KG1 (cell line): ENCODE measurements at places on chromosomes 16 and 17.

GRCh38 chr17:27800522-27800921 is at the start of gene NOS2:
NOS2 (minus strand) TSS chr17:27800529; CDS start chr17:27798809, 1,720 bp downstream.
- no peak for DNase-seq

GRCh38 chr17:30236766-30237165 is 1.3 kb upstream of the SLC6A4 start:
- DNase-seq, result no peak

GRCh38 chr17:20202141-20202621 is 193.0 kb downstream of the SPECC1 start:
- no peak for DNase-seq

DNA sequence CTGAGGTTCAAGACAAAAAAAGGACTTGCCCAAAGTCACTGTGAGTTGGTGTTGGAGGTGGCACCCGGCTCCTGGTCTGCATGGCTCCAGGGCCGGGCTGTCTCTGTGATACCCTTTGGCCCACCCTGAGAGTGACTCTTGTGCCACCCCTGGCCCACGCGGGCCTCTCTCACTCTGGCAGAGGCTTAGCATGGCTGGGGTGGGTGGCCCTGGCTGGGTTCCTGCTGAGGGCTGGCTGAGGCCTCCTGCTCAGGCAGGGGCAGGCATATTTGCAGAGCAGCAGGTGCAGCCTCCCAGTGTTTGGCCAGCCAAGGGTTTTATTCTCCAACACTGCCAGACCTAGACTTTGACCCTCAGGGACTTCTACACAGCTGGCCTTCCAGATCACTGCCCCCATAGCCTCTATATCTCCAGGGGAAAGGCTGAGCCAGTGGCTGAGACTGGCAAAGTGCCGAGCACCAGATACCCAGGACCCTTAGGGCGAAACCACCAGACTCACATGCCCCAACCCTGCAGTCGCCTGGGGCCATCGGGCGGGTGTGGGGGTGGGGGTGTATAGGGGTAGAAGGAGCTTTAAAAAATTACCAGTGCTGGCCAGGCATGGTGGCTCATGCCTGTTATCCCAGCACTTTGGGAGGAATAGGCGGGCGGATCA is 21.5 kb upstream of the ADGRG1 start:
- no peak for DNase-seq

GRCh38 chr17:29645515-29646051 is 22.9 kb upstream of the CORO6 start:
- no peak for DNase-seq

GRCh38 chr16:70746708-70747424 is 54.1 kb downstream of the VAC14 start:
- DNase-seq, result no peak

DNA sequence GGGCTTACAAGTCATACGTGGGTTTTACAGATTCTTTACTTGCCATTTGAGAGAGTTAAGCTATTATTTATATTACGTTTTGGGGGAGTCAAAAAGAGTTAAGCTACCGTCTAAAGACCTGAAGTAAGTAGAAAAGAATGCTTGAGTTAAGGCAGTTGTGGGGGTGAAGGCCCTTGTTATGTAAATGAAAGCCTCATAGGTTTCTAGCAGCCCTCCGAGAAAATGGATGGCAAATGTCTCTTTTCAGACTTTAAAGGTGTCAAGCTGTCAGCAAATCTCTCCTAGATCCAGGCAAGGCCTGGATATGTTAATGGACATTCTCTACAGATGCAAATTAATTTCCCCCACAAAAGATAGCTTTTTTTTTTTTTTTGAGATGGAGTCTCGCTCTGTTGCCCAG is 7.2 kb upstream of the EIF4A3 start:
- DNase-seq, result no peak

GRCh38 chr17:1331708-1332107 is 52.2 kb downstream of the TRARG1 start:
- DNase-seq, result no peak

DNA sequence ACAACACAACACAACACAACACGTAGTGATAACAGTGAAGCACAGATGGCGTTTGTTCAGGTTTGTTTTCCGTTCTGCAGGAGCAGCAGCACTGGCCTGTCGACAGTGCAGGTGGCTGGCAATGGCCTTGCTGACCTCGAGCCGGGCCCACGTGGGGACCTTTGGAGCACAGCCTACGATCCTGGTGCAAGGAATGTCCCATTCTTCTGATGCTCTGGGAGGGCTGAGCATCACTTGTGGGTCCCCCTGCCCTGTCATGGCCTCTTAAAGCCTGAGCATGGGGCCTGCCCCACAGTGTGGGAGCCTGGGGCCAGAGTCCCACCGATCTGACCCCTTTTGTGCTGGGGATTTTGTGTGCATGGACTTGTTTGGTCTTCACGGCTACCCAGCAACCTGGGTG is 6.8 kb downstream of the MAP2K3 start:
- DNase-seq, result no peak

- no peak for DNase-seq
Observed at GRCh38 chr17:2435181-2435741, 34.4 kb upstream of the MNT start.

GRCh38 chr17:43572368-43572980 is 26.3 kb upstream of the ETV4 start:
- DNase-seq, result no peak

DNA sequence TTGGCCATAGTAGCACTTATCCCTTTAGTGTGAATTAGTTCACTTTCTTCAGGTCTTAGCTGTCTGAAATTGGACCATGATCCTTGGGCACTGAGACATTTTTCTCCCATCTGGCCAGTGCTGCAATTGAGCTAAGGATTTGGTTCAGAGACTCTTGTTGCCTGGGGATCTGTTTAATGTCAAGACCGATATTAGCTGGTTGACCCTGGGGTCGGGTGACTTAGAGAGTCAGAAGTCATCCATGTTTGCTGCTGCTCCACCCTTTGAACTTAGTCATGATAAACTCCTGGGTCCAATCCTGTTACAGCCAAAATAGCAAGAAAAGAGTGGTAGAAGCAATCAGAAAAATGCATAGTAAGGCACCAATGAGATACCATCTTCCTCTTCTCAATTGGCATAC is 45.8 kb upstream of the TOX3 start:
- no peak for DNase-seq

DNA sequence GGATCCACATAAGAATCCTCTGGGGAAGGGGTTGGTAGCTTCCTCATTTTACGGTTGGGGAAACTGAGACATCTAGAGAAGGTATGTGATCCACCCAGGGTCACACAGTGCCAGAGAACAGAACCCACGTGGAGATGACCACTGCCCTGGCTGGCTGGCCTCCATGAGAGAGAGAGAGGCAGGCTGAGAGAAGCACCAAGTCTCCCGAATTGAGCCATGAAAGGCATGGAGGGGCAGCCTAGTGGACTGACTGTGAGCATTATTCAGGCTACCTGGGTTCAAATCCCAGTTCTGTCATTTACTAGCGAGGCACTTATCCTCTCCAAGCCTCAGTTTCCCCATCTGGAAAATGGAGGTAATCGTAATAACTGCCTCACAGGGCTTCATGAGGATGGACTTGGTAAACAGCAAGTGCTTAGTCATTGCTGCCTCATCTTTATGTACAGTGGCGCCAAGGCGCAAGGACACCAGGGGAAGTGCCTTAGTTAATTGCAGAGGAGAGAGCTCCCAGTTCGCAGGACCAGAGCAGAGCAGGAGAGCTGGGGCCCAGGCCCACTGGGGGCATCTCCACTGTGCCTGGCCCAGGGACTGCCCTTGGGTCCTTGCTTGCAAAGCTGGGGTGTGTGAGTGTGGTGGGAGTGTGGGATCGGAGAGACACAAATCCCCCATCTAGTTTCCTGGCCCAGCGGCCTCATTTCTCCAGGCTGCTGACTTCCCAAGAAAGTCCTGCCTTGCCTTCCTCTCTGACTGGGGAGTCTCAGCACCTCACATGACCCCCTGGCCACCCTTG is 61.2 kb downstream of the SNX20 start:
- DNase-seq, result no peak

DNA sequence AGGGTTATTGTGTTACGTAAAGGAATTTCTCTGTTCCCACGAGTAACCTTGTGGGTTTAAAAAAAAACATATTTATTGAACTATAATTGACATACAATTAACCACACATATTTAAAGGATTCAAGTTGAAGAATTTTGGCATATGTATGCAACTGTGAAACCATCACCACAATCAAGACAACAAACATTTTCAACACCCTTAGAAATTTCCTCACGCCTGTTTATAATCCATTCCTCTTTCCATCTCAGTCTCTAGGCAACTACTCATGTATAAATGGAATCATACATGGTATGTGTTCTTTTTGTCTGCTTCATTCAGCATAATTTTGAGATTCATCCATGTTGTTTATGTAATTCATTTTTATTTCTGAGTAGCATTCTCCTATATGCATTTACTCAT is 104.0 kb downstream of the MRTFB start:
- no peak for DNase-seq
